ENCODE measurements at places on chromosomes 1 and 21.

DNA sequence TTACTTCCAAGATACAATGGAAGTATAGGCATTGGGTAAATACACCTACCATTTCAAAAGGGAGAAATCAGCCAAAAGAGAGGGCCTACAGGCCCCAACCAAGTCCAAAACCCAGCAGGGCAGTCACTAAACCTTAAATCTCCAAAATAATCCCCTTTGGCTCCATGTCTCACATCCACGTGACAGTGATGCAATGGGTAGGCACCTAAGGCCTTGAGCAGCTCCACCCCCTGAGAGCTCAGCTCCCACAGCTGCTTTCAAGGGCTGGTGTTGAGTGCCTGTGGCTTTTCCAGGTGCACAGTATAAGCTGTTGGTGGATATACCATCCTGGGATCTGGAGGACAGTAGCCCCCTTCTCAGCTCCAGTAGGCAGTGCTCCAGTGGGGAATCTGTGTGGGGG, 72.5 kb downstream of the UROD start:
- no peak for DNase-seq

GRCh38 chr1:54488779-54489626, 59.0 kb upstream of the ACOT11 start:
- DNase-seq = no peak

DNA sequence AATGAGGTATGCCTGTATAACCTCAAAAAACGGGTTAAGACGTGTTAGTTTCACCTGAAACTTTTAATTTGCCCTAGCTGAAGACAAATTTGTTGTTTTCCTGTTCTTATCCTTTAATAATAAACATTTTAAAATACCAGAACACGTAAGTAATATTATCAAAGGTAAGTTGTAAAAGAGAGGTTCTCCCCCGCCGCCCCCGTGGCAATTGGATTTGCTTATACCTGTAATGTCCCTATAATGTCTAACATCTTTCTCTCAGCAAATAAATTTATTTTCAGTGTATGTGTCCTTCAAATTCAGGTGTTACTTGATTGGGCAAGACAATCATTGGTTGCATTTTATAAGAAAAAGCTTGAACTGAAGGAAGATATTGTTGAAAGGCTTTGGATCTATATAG, 5.9 kb downstream of the URB2 start:
- no peak for DNase-seq

- no peak for DNase-seq
Measured at GRCh38 chr1:208682664-208683013, 438.5 kb upstream of the PLXNA2 start.

- no peak for DNase-seq
Measured at GRCh38 chr1:203593723-203594122, 32.9 kb upstream of the ATP2B4 start.

DNA sequence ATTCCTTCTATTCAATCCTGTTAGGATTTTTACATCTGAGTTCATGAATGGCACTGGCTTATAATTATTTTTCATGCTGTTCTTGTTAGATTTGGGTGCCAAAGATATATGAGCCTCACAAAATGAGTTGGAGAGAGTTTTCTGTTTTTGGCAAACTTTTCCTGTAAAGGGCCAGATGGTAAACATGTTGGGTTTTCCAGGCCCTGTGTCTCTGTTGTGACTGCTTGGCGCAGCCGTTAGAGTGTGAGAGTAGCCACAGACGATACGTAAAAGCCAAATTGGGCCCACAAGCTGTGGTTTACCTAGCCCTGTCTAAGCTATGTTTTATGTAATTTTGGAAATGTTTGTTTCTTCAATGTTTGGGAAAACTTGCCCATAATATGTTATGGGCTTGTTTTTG, 15.6 kb upstream of the CA6 start:
- no peak for DNase-seq

DNA sequence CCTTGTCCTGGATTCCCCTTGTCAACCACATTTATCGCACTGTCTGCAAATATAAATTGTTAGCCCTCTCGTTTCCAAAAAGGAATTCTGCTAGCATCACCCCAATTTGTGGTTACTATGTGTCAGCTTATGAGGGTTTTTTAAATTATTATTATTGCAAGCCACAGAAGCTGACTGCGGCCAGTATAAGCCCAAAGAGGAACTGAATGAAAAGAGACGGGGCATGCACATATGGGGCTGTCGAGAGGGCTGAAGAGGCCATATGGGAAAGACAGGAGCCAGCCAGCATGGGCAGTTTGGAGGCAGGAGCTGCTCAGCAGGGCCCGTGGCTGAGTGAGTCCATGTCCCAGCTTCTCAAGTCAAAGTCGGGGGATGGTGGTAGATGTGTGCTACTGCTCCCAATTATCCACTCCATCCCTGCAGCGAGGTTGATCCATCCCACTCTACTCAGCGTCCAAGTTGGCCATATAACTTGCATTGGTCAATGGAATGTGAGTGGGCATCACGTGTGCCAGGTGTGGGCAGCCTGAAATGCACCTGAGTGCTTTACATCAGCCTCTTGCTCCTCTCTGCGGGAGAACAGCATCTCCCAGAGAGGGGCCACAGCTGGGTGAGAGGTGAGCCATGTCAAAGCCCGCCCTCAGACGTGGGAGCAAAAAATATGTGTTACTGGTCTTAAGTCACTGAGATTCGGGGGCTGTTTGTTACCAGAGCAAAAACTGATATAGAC, 37.6 kb upstream of the LDLRAP1 start:
- DNase-seq = no peak

DNA sequence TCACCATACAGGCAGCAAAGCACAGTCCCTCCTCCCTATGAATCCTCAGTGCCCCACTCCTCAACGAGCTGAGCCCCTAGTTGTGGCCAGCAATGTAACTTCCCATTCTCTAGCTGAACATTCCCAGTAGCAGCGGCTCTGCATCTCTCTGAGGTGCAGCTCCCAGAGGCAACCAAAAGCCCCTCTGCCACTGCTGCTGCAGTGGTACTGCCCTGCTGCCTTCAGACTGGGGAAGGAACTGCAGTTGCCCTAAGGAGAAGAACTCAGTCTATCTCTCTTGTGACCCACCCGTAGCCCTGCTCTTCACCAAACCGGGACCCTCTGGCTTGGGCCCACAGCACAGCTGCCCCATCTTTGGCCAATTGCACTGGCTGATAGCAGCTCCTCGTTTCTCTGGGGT, 31.6 kb downstream of the PYHIN1 start:
- no peak for DNase-seq

DNA sequence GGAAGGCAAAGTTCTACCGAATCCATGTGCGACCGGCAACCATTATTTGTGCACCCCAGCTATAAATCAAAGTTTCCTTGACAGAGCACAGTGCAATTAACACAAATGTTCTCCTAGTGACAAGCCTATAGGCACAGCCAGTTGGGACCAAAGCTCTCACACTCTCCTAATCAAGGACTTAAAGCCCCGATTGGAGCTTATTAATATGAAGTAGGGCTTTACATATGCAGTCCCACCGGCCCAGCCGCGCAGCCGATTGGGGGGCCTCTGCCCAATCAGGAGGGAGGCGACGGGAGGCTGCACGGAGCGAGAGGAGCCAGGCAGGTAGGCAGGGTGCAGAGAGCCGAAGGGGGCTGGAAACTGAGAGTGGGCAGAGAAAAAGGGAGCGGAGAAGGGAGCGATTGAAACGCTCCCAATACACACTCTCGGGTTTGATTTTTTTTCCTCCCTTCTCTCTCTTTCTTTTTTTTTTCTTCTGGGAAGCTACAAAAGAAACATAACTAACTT, at the start of gene ESRRG:
Gene ESRRG (minus strand): TSS at position 156 of the 507 bp plus-strand sequence. CDS start 130 bp downstream, at position 26.
- DNase-seq = no peak

GRCh38 chr1:57752843-57753242, 329.0 kb upstream of the DAB1 start:
- DNase-seq = no peak

DNA sequence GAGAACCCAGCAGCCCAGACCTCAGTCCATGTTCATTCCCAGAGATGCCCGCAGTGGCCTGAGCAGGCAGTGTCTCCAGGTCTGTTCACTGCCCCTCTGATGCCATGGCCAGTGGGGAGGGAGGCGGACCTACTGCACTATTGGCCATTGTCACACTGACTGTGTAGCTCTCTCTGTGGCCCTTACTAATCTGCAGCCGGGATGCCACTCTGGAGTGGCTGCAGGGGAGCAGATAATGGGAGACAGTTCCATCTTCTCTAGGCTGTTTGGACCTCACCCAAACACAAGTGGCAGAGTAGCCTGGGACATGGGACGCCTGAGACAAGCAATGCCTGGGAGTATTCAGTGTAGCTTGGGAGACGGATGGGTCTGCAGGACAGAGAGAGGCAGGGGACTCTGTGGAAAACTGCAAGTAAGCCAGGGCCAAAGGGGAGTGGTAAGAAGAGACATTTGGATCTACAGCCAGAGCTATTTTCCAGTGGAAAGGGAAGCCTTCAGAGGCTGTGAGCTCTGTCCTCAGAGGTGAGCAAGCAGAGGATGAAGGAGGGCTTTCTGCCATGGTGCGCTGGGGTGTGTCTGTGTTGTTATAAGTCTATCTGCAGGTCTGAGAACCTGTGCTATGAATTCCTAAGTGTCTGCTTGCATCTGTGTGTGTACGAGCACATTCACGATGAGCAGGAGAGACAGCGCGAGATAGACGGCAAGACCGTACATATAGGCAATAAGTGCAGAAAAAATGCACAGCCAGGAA, 26.7 kb downstream of the DMBX1 start:
- DNase-seq = no peak

DNA sequence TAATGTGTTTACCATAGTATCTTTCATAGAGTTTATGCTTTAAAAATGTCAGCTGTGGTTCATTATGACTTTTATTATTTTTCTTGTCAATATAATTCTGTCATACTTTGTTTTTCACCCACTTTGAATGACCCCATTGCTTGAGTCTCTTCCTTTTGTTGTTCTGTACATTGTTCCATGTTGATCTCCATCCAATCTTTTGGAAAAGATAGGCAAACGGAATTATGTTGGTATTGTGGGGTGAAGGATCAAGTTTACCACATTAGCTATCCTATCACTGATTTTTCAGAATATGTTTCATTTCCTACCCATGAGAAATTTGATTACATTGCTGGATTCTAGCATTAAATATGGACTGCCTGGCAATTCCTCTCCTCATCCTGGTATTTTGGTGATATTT, 196.6 kb downstream of the NFIA start:
- no peak for DNase-seq

DNA sequence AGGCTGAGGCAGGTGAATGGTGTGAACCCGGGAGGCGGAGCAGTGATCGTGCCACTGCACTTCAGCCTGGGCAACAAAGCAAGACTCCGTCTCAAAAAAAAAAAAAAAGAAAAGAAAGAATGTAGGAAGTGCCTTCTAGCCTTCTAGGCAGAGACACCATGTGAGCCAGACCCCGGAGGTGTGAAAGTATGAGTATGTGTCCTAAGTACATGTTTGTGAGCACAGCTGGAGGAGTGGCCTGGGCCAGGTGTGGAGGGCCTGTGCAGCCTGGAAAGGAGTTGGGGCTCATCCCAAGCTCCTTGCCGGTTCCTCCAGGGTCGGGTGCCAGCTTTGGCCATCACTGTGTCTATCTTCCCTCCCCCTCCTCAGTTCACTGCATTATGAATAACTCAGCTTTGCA, 13.0 kb downstream of the SOX13 start:
- DNase-seq = no peak

DNA sequence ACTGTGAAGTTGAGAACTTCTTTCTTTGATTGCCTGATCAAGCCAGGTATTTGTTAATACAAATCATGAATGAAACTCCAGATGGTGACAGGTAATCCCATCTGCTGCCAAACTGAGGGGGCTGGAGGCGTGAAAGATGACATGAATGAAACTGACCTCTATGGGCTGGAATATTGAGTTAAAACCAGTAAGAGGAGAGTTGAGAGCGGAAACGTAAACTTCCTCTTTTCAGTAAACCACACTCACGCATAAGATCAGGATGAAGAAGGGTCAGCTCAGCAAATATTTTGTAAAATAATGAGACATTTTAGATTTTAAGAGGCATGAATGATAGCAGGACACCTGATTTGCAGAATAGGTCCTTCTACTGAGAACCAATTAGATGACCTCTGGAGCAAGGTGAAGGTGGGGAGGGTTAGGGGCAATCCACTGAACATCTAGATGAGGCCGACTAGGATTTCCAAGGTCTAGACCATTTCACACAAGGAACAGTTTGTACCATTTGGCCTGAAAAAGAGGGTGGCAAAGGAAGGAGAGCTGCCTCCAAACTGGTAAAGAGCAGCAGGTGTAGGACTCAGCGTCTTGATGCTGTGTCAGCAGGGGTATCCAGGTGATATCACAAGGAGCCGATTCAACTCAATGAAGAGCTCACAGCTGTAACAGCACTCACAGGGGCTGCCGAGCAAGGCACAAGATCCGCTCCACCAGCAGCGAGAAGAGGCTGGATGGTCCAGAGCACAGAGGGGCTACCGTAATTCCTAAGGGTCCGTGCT, 132.6 kb downstream of the NTPCR start:
- no peak for DNase-seq

GRCh38 chr1:244053831-244054230, 2.7 kb downstream of the ZBTB18 start:
- no peak for DNase-seq

DNA sequence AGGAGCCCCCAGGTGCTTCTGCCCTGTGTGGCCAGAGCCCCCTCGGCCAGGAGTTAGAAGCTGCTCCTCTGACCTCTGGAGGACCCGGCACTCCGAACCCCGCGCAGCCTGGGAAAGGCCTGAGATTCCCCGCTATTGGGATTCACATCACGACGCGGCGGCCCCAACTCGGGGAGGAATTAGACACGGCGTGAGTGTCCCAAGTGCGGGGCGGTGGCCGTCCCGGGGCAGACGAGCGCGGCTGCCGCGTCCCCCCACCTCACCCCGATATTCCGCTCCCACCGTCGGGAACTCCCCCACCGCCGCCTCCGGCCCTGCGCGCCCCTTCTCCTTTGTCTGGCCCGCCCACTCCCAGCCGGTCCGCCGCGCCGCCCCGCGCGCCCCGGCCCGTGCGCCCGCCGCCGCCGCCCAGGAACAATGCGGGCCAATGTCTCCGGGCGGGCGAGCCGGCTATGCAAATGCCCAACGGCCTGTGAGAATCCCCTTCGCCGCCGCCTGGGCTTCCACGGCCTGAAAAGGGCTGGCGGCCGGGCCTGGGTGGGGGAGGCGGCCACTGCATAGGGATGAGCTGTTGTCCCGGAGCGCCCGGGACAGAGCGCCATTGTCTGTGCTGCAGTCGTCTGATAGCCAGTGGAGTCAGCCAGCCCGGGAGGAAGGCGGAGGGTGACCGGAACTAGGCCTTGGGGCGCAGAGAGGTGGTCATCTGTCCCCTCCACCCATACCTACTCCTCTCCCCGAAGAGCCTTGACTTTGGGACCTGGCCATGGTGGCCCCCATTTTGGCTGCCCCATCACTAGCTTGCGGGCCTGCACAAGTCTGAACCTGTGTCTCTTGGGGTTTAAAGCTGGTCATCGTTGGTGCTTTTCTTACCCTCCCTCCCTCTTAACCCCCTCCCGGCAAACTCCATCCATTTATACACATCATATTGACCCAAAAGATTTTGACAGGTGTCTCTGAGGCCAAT, 19.4 kb downstream of the RHBG start:
- no peak for DNase-seq

- DNase-seq = no peak
Measured at GRCh38 chr1:167784876-167785550, 63.2 kb downstream of the MPZL1 start.

DNA sequence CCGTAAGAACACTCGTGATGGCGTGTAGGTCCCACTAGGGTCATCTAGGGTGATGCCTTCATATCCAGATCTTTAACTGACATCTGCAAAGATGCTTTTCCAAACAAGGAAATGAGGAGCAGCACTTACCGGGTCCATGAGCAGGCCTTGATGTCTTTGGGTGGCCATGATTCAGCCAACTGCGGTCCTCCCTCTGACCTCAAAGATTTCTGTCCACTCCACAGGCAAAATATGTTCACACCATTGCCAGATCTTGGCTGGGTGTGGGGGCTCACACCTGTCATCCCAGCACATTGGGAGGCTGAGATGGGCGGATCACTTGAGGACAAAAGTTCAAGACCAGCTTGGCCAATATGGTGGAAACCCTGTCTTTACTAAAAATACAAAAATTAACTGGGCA, 18.2 kb downstream of the TRPM2 start:
- DNase-seq = no peak
